ENCODE measurements at places on chromosomes 1 and 21.

- H3K4me1 ChIP-seq: no peaks in the 10 kb centered on the region
- no peaks in the 10 kb centered on the region for H3K36me3 ChIP-seq
- no peak overlapping the region for H3K27ac ChIP-seq
- no peak for DNase-seq
- no peaks in the 10 kb centered on the region for H3K27me3 ChIP-seq
These were observed 193.1 kb upstream of the DAB1 start for GRCh38 chr1:57616921-57617320.

DNA sequence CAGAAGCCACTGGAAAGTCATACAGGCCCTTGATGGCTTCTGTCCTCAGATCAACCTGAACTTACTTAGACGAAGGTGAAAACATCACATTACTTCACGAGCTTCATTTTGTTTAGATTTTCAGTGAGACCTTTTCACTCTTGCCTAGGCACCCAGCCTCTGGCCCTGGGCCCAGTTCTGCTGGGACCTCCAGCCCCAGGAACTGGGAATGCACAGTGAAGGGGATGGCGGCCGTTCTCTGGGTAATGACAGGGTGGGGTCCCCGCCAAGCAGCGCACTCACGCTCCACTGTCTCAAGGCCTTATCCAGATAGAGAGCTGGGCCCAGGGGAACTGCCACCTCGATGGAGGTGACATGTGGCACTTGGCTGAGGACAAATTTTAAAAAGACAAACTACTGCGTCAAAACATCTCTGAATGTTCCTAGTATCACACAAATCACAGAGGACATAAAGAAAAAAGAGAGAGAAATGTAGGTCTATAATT lies 54.8 kb downstream of the NPHP4 start:
- H3K36me3 ChIP-seq: peaks cover 8% of the 10 kb centered on the region
- H3K27ac ChIP-seq: no peak overlapping the region
- no peak overlapping the region for H3K4me3 ChIP-seq

- no peaks in the 10 kb centered on the region for H3K27me3 ChIP-seq
- peak; percentile 84 for DNase-seq
- peak overlapping the region; percentile 51 for H3K27ac ChIP-seq
- H3K4me1 ChIP-seq: no peaks in the 10 kb centered on the region
These were observed 4.7 kb downstream of the LAX1 start for GRCh38 chr1:203769505-203770343.

DNA sequence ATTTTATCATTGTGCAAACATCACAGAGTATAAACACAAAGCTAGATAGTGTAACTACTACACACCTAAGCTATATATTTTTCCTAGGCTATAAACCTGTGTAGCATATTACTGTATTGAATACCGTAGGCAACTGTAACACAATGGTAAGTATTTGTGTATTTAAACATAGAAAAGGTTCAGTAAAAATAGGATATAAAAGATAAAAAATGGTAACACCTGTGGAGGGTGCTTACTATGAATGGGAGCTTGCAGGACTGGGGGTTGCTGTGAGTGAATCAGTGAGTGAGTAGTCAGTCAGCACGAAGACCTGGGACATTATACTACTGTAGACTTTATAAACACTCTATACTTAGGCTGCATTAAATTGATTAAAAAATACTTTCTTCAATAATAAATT lies 4.1 kb downstream of the DTL start:
- H3K4me1 ChIP-seq: peaks cover 4% of the 10 kb centered on the region
- no peak overlapping the region for H3K27ac ChIP-seq
- no peak overlapping the region for H3K4me3 ChIP-seq
- H3K36me3 ChIP-seq: no peaks in the 10 kb centered on the region

- no peak for DNase-seq
- no peaks in the 10 kb centered on the region for H3K27me3 ChIP-seq
- no peaks in the 10 kb centered on the region for H3K4me1 ChIP-seq
- no peak overlapping the region for H3K4me3 ChIP-seq
These were observed 9.8 kb downstream of the CACYBP start for GRCh38 chr1:175009532-175009931.

DNA sequence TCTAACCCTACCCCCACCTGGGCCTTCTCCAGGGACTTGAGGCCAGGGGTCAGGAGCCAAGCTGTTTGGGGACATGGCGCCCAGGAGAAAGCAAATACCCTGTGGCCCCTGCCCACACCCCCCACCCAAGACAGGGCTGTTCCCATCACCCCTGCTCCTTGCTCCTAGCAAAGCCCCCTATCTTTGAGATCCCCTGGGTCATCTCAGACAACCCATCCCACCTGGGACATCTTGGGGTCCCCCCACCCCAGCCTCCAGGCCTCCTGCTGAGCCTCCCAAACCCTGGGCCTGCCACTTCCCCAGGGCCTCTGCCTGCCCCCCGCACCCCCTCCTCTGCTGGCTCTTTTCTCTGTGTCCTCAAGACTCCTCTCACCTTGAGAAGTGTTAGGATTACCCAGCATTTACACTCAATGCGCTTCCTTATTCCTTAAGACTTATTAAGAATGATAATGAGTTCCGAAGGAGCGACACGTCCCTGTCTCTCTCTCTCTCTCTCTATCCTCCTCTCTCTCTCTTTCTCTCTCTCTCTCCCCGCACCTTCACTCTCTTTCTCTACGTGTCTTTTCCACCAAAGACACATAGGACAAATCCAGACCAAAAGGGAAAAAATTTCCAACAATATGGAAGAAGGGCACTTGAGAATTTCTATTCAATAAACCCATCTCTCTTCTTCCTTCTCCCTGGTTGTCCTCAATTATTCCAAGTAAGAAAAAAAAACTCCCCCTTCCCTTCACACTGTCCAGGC lies 7.2 kb downstream of the CASZ1 start:
- H3K27ac ChIP-seq: no peak overlapping the region
- no peak overlapping the region for H3K4me3 ChIP-seq
- H3K4me1 ChIP-seq: peaks cover 10% of the 10 kb centered on the region
- no peaks in the 10 kb centered on the region for H3K36me3 ChIP-seq
- peaks cover 4% of the 10 kb centered on the region for H3K27me3 ChIP-seq

DNA sequence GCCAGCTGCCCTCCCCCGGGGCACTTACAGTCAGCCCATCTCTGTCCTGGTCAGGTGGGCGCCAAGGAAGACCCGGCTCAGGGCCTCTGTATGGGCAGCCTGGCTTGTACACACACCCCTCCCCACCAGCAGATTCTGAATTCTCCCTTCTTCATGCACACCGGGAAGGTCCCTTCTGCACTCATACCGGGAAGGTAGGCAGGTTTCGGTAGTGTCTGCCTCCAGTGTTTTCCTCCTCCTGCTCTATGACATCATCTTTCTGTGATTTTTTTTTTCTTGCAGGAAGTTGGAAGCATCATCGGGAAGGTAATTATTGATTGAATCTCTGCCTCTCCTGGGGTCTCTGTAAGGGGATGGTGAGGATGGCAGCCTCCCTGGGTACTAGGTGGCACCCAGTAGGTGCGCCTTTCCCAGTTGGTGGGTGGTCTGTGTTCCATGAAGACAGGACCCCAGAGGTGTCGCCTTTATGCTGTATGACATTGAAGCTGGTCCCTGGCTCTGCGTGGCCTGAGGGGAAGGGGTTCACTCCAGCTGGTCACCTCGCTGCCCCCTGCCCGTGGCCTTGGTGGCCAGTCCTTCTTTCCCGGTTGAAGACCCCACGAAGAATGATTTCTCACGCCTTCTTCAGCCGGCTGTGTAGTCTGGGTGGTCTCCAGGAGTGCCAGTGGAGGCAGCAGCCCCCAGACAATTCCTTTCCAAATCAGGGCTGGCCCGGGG lies 82.1 kb upstream of the COL6A1 start:
- no peak overlapping the region for H3K4me3 ChIP-seq
- DNase-seq: no peak
- H3K4me1 ChIP-seq: no peaks in the 10 kb centered on the region
- H3K27me3 ChIP-seq: no peaks in the 10 kb centered on the region
- H3K36me3 ChIP-seq: no peaks in the 10 kb centered on the region

DNA sequence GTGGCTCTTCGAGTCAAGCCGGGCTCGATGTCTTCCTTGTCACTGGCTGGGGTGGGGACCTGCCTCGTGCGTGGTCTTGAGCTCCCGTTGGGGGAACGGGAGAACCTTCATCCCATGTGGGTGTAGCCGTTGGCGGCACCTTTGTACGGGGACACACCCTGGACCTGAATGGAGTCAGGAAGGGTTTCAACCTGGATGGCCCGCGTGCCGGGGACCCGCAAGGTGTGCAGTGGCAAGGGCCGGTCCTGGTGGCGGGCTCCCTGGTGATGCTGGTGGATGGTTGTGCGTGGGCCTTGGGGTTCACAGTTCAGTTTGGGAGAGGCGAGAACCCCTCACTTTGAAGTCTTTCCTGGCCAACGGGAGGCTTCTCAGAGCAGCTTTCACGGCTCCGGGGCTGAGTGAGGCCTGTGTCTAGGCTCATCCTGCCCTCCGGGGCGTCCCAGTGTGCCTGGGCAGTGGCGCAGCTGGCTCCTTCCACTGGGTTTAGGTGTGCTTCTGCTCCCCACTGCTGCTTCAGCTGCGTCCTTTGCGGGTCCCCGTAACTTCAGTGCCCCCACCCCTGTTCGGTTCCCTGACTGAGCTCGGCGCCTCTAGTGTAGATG lies 11.4 kb downstream of the SKI start:
- H3K4me3 ChIP-seq: no peak overlapping the region
- DNase-seq: no peak
- H3K36me3 ChIP-seq: no peaks in the 10 kb centered on the region
- H3K27me3 ChIP-seq: no peaks in the 10 kb centered on the region

- H3K27me3 ChIP-seq: peaks cover 13% of the 10 kb centered on the region
- peak overlapping the region; percentile 68 for H3K27ac ChIP-seq
- no peak for DNase-seq
- no peaks in the 10 kb centered on the region for H3K36me3 ChIP-seq
- no peak overlapping the region for H3K4me3 ChIP-seq
- peaks cover 19% of the 10 kb centered on the region for H3K4me1 ChIP-seq
These were observed 3.6 kb upstream of the MXRA8 start for GRCh38 chr1:1361982-1362423.

- DNase-seq: no peak
- no peak overlapping the region for H3K4me3 ChIP-seq
- H3K27me3 ChIP-seq: peaks cover 28% of the 10 kb centered on the region
- H3K36me3 ChIP-seq: no peaks in the 10 kb centered on the region
- H3K4me1 ChIP-seq: no peaks in the 10 kb centered on the region
These were observed 182.7 kb downstream of the GRIK3 start for GRCh38 chr1:36851595-36851994.

DNA sequence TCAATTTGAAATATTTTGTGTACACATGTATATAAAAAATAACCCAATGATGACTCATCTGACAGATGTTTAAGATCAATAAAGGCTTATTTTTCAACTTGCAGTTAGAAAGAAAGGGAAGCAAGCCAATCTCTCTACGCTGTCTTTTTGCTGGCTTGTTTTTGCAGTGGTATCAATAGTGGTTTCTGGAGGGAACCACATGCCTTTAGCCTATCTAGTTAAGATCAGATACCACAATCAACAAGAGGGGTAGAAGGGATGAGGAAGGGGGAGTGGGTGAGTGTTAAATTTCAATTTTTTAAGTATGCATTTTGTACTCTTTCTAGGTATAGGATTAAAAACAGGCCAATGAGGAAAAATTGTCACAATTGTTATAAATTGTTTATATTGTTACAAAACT lies 276.2 kb downstream of the KCNH1 start:
- H3K4me1 ChIP-seq: no peaks in the 10 kb centered on the region
- no peak for DNase-seq
- H3K27ac ChIP-seq: no peak overlapping the region
- H3K4me3 ChIP-seq: no peak overlapping the region

GRCh38 chr1:166040202-166040997 lies 126.4 kb downstream of the FAM78B start:
- no peak overlapping the region for H3K4me3 ChIP-seq
- H3K4me1 ChIP-seq: no peaks in the 10 kb centered on the region
- no peaks in the 10 kb centered on the region for H3K27me3 ChIP-seq
- H3K36me3 ChIP-seq: no peaks in the 10 kb centered on the region
- H3K27ac ChIP-seq: no peak overlapping the region
- DNase-seq: no peak

DNA sequence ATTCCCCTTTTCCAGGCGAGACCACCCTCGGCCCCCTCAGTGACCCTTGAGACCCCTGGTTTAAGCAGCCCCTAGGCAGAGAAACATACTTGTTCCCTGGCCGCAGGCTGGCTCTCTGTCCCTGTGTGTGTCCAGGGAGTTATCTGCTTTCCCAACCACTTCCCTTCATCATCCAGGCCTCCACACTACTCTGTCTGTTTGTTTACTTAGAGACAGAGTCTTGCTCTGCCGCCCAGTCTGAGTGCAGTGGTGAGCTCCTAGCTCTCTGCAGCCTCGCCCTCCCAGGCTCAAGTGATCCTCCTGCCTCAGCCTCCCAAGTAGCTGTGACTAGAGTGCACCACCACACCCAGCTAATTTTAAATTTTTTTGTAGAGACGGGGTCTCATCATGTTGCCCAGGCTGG lies 5.8 kb upstream of the VWA1 start:
- DNase-seq: no peak
- no peak overlapping the region for H3K4me3 ChIP-seq
- H3K4me1 ChIP-seq: peaks cover 55% of the 10 kb centered on the region
- no peaks in the 10 kb centered on the region for H3K27me3 ChIP-seq
- peak overlapping the region; percentile 91 for H3K27ac ChIP-seq

GRCh38 chr1:60281360-60281932 lies 207.9 kb upstream of the C1orf87 start:
- no peak for DNase-seq
- no peaks in the 10 kb centered on the region for H3K27me3 ChIP-seq
- no peak overlapping the region for H3K4me3 ChIP-seq
- H3K4me1 ChIP-seq: peaks cover 6% of the 10 kb centered on the region
- no peaks in the 10 kb centered on the region for H3K36me3 ChIP-seq

DNA sequence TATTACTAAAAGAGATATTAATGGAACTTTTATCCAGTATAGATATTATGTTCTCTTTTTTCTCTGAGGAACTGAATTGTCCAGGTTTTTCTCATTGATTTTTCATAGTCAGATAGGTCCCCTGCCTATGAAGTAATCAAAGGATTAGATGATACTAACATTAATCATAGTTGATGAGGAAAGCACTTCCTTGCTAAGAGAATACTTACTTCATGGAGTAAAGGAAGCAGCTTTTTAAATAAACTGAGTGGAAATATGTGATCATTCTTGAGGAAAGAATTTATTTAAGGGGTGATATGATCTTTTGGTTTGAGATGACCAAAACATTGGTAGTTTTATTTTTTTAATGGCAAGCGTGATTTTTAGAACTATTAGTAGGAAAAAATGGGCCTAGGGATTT lies 58.9 kb downstream of the SWT1 start:
- no peak overlapping the region for H3K4me3 ChIP-seq
- no peak for DNase-seq
- no peak overlapping the region for H3K27ac ChIP-seq
- H3K36me3 ChIP-seq: peaks cover 5% of the 10 kb centered on the region
- H3K27me3 ChIP-seq: no peaks in the 10 kb centered on the region
